Sigmoid colon (tissue), 7 donors: ENCODE measurements at places on chromosomes 3 and 15.

- H3K36me3 ChIP-seq, result peaks cover 42% of the 10 kb centered on the region
- DNase-seq, result no peak
These were observed 5.3 kb downstream of the EIF4A2 start for GRCh38 chr3:186788482-186789370.

- H3K4me3 ChIP-seq, result no peak overlapping the region
- no peak for DNase-seq
- H3K36me3 ChIP-seq, result no peaks in the 10 kb centered on the region
- H3K27me3 ChIP-seq, result no peaks in the 10 kb centered on the region
- H3K4me1 ChIP-seq, result no peaks in the 10 kb centered on the region
These were observed 62.8 kb downstream of the MDFIC2 start for GRCh38 chr3:70249509-70250160.

GRCh38 chr3:125203731-125204130 is 8.8 kb downstream of the SLC12A8 start:
- H3K4me3 ChIP-seq, result no peak overlapping the region
- no peak overlapping the region for H3K27ac ChIP-seq
- H3K36me3 ChIP-seq, result no peaks in the 10 kb centered on the region
- no peaks in the 10 kb centered on the region for H3K4me1 ChIP-seq
- no peaks in the 10 kb centered on the region for H3K27me3 ChIP-seq

GRCh38 chr3:13462125-13462629 is 17.9 kb upstream of the HDAC11 start:
- no peak overlapping the region for H3K4me3 ChIP-seq
- H3K27me3 ChIP-seq, result no peaks in the 10 kb centered on the region
- H3K27ac ChIP-seq, result no peak overlapping the region
- no peaks in the 10 kb centered on the region for H3K4me1 ChIP-seq

GRCh38 chr3:111998636-111999483 is at the start of gene TAGLN3:
Gene TAGLN3 (plus strand): TSS chr3:111998922. CDS start chr3:111999423, 501 bp downstream.
- DNase-seq, result no peak
- no peaks in the 10 kb centered on the region for H3K36me3 ChIP-seq
- peaks cover 22% of the 10 kb centered on the region for H3K27me3 ChIP-seq
- no peak within 1 kb of the TSS for H3K27ac ChIP-seq
- H3K4me3 ChIP-seq, result peak within 1 kb of the TSS; percentile 5

DNA sequence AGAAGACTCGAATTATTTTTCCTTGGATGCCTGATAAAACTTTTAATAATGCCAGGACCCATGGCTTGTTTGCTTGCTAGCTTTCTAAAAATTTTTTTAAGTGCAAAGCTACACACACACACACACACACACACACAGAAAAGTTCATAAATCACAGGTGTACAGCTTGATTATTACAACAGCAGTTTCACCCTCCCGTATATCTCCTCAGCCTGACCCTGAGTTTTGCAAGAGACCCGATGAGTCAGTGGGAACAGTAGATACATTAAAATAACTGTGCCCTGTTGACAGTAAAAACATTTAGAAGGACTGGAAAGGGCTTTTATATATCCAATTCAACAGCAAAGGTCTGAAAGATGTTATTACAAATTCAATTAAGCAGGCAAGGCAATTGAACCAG is 46.7 kb downstream of the EMC4 start:
- H3K27me3 ChIP-seq, result no peaks in the 10 kb centered on the region
- H3K27ac ChIP-seq, result no peak overlapping the region
- no peaks in the 10 kb centered on the region for H3K36me3 ChIP-seq
- DNase-seq, result no peak
- no peaks in the 10 kb centered on the region for H3K4me1 ChIP-seq
- no peak overlapping the region for H3K4me3 ChIP-seq
